ENCODE measurements at places on chromosomes 1 and 21.

DNA sequence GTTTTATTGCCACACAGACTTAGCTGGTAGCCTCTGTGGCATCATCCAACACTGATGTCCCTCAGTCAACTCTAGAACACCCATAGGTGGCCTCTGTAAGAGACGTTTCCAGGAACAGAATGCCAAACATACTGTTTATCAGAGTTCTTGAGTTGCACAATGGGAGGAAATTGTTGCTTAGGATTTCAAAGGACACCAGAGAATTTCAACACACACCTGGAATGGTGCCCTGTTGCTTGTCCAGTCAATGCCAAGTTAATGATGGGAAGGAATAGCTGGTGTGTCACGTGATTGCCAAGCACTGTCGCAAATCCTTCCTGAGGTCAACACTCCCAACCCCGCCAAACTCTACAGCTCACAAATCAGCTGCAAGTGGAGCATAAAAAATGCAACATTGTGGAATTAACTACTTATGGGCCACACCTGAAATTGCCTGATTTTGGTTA is 28.6 kb upstream of the DUSP23 start:
- H3K4me3 ChIP-seq: no peak overlapping the region
- H3K27ac ChIP-seq: no peak overlapping the region
- H3K4me1 ChIP-seq: no peaks in the 10 kb centered on the region
- no peaks in the 10 kb centered on the region for H3K27me3 ChIP-seq

DNA sequence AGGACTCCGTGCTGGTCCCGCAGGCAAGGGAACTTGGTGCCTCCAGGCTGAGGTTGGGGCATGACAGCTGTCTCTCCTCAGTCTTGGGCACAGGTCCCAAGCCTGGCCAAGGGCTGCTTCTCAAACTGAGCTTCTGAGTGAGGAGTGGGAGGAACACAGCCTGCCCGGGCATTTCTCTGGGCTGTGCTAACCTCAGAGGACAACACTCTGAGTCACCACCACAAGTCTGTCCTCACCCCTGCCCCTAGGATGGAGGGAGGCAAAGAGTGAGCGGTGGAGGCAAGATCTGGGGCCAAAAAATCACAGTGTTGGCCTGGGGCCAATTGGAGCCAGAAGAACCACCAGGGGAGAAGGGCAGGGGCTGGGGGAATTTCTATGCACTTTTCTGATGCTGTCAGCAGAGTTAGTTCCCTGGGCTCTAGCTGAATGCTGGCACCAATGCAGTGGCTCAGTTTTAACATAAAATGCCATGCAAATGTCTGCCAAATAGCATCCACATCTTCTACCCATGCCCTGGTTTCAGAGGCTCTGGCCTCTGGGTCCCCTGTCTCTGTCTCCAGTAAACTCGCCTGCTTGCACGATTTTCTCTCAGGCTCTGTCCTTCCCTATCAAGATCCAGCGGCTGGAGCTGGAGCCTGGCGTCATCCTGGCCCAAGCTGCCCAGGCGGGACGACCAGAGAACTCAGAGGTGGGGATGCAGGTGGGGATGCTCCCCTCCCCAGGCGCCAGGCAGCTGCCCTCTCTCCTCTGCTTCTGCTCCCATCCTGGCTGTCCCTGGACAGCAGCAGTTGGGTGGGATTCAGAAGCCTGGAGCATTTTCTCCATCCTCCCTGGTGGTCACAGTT is 11.0 kb upstream of the CDK18 start:
- no peak overlapping the region for H3K4me3 ChIP-seq
- H3K27me3 ChIP-seq: peaks cover 40% of the 10 kb centered on the region
- no peak overlapping the region for H3K27ac ChIP-seq
- peaks cover 15% of the 10 kb centered on the region for H3K4me1 ChIP-seq

DNA sequence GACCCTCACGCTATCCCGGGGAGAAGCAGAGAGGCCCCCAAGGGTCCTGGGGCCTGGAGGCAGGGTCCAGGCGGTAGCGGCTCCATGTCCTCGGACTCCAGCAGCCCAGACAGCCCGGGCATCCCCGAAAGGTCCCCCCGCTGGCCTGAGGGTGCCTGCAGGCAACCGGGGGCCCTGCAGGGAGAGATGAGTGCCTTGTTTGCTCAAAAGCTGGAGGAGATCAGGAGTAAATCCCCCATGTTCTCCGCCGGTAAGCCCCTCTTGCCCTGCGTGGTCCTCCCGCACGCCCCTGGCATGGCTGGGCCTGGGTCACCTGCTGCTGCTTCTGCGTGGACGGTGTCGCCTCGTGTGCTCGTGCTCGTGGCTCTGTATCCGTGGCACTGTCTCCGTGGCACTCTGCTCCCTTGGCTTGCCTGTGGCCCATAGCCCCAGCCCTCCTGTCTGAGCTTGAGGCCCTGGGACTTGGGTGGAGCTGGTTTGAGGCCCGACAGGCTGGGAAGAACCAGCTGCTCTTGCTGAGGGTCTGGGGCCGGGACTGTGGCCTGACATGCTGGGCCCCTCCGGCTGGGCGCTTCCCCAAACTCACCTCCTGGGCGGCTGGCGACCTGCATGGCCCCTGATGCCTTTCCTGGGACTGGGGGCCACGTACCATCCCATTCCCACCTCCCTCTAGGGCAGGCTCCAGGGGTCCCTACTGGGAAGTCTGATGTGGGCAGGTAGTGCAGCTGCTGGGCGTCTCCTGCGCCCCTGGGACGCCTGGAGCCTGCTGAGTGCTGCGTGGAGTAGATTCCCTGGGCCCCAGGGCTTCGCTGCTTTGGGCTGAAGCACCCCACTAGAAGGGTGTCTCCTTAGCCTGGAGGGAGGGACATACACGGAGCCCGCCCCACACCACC is 23.5 kb downstream of the PANK4 start:
- no peaks in the 10 kb centered on the region for H3K36me3 ChIP-seq
- DNase-seq: no peak
- no peaks in the 10 kb centered on the region for H3K27me3 ChIP-seq
- H3K27ac ChIP-seq: no peak overlapping the region
- no peaks in the 10 kb centered on the region for H3K4me1 ChIP-seq
- H3K4me3 ChIP-seq: no peak overlapping the region

DNA sequence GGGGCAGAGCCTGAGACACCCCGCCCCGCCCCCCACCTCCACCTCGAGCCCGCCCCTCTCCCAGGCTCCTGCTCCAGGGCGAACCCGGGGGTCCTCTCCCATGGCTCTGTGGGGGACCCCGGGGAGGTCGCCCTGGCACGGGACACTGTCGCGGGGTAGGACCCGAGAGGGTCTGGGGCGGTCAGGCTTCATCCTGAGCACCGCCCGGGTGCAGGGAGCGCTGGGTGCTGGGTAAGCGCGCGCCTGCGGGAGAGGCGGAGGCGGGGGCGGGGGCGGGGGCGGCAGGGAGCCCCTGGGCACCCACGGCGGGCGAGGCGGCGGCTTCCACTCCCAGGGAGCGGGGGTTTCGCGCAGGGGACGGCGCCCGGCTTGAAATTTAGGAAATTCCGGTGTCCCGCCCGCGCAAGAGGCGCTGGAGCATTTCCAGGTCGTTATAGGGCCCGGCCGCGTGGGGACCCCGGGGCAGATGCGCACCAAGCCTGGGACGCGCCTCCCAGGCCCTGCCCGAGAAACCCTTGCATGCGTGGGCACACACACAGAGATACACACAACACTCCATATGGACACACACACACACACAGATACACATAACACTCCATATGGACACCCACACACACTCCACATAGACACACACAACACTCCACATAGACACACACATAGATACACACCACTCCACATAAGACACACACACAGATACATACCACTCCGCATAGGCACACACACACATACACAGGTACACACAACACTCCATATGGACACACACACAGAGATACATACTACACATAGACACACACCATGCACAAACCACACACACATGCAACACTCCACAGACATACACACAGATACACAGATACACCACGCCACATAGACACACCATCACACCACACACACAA is 48.7 kb upstream of the SLC19A1 start:
- no peak overlapping the region for H3K4me3 ChIP-seq
- H3K4me1 ChIP-seq: peaks cover 4% of the 10 kb centered on the region
- H3K27ac ChIP-seq: no peak overlapping the region
- H3K27me3 ChIP-seq: peaks cover 19% of the 10 kb centered on the region

DNA sequence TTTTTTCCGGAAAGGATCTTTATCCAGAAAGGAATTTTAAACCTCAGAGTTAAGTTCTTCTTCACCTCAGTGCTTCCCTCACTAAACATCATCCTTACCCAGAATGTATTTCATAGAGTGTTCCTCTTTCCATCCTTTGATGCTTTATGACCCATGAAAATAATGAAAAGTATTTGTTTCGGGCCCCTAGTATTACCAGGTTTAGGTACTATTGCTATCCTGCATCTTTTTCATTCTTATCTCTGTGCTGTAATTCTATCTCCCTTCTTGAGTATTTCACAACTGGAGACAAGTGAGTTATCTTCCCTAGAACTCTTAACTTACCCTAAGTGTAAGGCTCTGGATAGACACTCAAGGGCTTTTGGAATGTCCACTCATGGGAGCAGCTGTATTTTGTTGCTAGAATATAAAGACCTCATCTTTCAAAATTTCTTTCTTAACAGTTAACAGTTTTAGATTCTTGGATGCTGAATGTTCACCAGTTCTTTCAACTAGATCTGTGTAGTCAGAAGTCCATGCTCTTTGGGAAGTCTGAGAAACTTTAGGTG is 26.2 kb downstream of the UCK2 start:
- peak overlapping the region; percentile 81 for H3K27ac ChIP-seq
- peaks cover 28% of the 10 kb centered on the region for H3K4me1 ChIP-seq
- H3K27me3 ChIP-seq: no peaks in the 10 kb centered on the region
- no peak overlapping the region for H3K4me3 ChIP-seq

GRCh38 chr21:37758982-37759381 is 157.3 kb downstream of the KCNJ6 start:
- H3K4me1 ChIP-seq: peaks cover 1% of the 10 kb centered on the region
- no peak overlapping the region for H3K4me3 ChIP-seq
- peaks cover 15% of the 10 kb centered on the region for H3K27me3 ChIP-seq
- H3K27ac ChIP-seq: no peak overlapping the region
- DNase-seq: peak; percentile 34

- peaks cover 8% of the 10 kb centered on the region for H3K4me1 ChIP-seq
- no peaks in the 10 kb centered on the region for H3K27me3 ChIP-seq
- DNase-seq: no peak
- H3K36me3 ChIP-seq: no peaks in the 10 kb centered on the region
Measured at GRCh38 chr1:84634536-84635205, 55.6 kb downstream of the SSX2IP start.

- no peak overlapping the region for H3K4me3 ChIP-seq
- H3K27ac ChIP-seq: no peak overlapping the region
- H3K36me3 ChIP-seq: peaks cover 5% of the 10 kb centered on the region
- H3K27me3 ChIP-seq: no peaks in the 10 kb centered on the region
- no peaks in the 10 kb centered on the region for H3K4me1 ChIP-seq
- no peak for DNase-seq
Measured at GRCh38 chr1:95247607-95248006, 13.6 kb downstream of the RWDD3 start.

DNA sequence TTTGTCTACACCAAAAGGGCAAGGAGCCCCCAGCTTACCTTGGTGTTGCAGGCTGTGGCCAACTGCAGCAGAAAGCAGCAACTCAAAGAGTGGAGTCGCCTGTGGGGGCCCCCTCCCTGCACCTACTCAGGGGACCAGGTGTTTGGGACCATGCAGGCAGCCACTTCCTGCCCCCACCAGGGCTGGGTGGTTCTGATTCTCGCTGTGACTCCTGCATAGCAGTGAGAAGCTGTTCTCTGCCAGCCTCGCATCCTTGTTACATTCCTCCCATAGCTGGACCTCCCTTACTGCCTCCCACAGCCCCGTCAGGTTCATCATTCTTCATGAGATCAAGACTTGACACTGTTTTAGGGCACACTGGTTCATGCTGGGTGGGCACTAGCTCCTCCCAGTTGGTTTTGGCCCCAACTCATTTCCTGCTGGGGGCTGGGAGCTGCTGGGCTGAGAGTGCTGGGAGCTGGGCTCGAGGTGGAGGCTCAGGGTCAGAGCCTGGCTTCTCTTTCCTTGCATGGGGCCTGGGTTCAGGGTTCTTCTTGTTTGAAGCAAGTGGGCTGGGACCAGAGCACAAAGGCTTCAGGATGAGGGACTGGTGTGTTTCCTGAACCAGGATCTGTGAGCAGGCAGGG is 146.9 kb upstream of the C1orf174 start:
- no peaks in the 10 kb centered on the region for H3K27me3 ChIP-seq
- no peaks in the 10 kb centered on the region for H3K36me3 ChIP-seq
- DNase-seq: no peak
- H3K4me1 ChIP-seq: no peaks in the 10 kb centered on the region

DNA sequence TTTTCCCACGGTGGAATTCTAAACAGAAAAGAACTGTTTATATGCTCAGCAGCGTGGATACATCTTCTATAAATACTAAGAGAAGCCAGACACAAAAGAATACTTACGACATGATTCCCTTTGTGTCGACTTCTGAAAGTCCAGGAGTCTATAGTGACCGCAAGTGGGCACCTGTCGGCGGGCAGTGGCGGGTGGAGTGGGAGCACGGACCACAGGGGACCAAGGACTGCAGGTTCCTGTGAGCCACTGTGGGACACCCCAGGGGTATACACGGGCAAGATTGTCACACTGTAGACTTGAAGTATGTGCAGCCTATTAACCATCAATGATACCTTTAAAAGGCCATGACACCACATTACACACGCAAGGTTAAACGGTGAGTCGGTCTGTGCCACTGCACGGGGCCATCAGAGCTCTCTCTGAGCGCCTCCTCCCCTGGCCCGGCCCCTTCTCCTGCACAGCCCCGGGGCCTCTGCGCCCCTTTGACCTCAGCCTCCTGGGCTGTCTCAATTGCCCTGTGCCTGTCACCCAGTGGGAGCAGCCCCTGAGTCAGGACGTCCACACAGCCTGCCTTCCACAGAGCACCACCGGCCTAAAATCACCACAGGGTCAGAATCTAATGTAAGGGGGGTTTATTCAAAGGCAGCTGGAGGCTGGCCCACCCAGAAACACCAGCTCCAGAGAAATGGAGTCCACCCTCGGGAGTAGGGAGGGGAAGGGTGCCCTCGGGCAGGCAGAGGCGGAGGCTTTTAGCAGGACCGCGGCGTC is 90.0 kb upstream of the COL6A1 start:
- no peak for DNase-seq
- H3K27me3 ChIP-seq: no peaks in the 10 kb centered on the region
- peaks cover 15% of the 10 kb centered on the region for H3K4me1 ChIP-seq
- H3K36me3 ChIP-seq: no peaks in the 10 kb centered on the region
- no peak overlapping the region for H3K27ac ChIP-seq

- no peak overlapping the region for H3K4me3 ChIP-seq
- no peak overlapping the region for H3K27ac ChIP-seq
- H3K27me3 ChIP-seq: no peaks in the 10 kb centered on the region
- H3K4me1 ChIP-seq: no peaks in the 10 kb centered on the region
Measured at GRCh38 chr1:213163278-213163711, 112.3 kb downstream of the RPS6KC1 start.

All from astrocyte (in vitro differentiated cells and primary cell).